Globus pallidus (tissue), 1 donor: ENCODE measurements at places on chromosomes 5 and 9.

DNA sequence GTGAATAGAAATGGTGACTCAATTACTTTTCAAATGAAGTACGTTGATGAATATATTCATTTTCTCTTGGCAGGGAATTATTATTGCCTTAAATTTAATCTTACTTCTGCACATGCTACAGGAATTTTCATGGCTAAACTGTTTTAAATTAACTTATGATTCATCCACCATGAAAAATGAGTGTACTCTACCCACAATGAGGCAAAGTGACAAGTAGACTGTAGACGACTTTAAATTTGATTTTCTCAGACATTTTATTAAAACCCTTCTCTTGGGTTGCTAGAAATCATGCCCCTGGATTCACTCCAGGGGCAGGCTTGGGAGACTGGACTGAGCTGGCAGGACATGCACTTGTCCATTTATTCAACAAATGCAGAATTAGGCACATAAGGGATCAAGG, 23.5 kb upstream of the ERAP2 start:
- DNase-seq, result no peak

- DNase-seq, result peak; percentile 79
Observed at GRCh38 chr9:115142517-115143270, 24.7 kb upstream of the TNC start.

DNA sequence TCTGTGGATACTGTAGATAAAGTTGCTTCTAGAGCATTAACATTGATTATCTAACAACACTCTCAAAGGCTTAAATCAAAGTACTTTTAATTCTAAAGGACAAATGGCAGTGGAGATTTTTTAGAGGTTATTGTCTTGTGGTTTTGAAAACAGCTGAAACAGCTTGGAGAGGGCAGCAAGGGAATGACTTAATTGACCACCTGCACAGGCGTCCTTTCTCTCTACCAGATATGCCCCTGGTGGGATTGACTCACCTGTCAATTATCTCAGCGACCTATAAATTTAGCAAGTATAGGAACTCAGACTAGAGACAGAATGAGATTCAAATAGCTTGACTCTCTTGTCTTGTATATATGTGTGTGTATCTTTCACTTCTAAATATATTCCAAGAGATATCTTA, 13.5 kb downstream of the ARL14EPL start:
- no peak for DNase-seq

DNA sequence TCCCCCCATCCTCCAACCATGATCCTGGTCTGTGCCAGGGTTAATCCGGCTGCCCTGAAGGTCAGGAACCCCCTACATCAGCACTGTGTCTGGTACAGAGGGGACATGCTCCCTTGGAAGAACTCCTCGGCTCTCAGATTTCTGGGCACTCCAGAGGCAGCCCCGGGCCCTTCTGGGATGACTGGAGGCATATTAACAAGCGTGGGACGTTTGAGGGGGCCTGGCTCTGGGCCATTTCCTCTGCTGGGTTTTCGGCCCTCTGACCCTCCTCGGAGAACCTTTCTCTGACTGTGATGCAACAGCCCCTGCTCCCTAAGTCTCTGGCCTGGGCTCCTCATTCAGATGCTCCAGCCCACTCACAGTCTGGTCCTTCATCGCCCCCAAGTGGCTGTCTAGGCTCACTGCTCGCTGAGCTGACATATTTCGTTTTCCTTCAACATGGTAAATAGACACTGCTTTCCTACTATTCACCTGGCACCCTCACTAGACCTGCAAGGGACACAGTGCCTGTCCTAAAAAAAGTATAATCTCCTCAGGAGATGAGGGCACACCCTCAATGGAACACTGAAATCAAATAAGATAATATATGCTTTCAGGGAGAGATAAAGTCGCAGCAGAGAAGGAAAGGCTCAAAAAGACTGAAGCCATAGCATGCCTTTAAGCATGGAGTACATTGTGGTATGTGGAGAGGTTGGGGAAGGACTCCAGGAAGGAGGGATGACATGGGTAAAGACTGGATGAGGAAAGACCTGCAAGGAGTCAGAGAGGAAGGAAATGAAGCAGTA, 404.7 kb upstream of the TRPC7 start:
- peak; percentile 58 for DNase-seq

GRCh38 chr9:128917151-128917849, 3.5 kb upstream of the PHYHD1 start:
- peak; percentile 73 for DNase-seq

DNA sequence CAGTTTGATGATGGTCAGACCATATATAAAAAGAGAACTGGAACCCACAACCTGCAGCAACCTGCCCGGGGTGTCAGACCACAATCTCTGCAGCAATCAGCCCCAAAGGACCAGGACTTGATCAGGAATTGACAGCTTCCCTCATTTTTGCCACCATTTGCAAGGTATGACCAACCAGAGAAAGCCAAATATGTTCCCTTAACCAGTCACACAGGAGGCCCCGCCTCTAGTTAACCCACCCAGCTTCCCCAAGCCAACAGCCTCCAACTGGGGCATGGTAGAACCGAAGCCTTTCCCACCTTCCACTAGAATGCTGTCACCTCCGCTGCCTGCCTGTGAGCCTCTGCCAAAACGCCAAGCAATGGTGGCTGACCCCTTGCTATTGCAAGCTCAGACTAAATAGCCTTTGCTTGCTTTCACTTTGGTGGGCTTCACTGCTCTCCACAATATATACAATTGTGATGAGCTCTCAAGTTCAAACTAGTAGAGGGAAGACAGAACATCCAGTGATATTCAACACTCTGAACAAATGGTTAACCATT, 86.3 kb downstream of the AK8 start:
- DNase-seq, result no peak

DNA sequence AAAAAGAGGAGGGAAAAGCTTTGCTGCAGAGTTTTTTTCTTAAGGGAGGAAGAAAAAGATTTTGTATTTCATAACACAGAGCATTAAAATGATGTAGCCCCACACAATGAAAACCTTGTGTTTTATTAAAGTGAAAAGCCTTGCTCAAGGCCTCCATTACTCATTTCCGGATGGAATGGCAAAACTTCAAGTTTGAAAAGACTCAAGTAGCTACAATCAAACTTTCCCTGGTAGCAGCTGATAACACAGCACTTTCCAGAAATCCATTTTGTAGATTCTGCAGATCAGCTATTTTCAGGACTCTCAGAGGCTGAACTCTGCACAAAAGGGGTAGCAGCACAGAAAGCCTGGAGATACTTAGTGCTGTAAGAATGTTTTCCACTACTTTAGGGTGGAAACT, 374.8 kb downstream of the NFIB start:
- DNase-seq, result no peak

DNA sequence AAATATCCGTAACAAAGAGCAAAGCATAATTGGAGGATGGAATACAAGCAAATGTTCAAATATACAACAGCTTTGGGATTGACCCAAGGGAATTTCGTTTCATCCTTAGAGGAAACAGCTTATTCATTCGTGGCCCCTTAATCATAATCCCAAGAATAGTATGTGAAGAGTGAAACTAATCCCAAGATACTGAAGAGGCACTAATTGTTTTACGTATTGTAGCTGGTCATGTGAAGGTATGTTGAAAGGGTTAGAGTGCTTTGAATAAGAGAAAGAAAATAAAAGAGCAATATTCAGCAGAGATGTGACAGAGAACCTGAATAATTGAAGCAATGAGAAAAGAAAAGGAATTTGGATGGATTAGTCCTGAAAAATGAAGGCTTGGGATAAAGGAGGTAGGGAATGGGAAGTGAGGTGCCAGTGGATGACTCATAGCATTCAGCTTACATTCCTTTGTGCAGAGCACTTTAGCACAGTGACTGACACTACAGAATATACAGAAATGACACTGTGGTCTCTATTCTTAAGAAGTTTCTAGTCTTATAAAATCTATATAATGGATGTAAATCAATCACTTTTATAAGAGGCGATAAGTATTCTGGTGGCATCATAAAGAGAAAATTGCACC, 221.9 kb downstream of the TLR4 start:
- DNase-seq, result no peak

DNA sequence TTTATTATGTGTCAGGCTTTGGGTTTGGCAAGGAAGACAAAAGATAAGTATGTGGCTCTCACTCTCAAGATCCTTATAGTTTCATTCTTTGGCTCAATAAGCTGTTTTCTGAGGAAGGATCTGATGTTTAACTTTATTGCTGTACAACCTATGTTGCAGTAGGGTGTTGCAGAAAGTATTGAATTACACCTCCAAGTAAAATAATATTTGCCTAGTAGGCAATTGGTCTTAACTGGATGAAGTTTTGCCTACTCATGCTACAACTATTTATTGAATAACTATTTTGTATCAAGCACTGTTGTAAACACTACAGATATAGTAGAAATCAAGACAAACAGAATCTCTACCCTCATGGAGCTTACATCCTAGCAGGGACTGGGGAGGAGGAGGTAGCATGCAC, 169.7 kb downstream of the TAF11L14 start:
- DNase-seq, result no peak

DNA sequence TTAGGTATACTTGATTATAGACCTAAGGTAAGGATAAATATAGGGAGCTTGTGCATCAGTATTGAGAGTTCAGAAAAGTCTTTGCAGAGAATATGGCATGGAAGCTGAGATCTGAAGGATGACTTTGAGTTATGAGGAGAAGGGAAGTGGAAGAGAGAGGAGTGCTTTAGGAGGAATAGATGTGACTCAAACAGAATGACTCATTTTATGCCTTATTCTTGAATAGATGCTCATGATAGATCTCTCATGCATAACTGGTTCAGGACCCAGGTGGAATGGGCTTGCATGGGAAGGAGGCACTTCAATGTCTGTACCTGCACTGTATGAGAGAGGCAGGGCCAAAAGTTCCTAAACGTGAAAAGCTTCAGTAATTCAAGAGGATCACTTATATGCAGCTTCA, 103.3 kb downstream of the CWC27 start:
- DNase-seq, result no peak

GRCh38 chr9:69549310-69550202, 122.6 kb downstream of the APBA1 start:
- peak; percentile 61 for DNase-seq

GRCh38 chr5:147547730-147548129, 37.9 kb upstream of the DPYSL3 start:
- DNase-seq, result no peak

GRCh38 chr5:1488882-1489680, 34.7 kb downstream of the LPCAT1 start:
- DNase-seq, result no peak

DNA sequence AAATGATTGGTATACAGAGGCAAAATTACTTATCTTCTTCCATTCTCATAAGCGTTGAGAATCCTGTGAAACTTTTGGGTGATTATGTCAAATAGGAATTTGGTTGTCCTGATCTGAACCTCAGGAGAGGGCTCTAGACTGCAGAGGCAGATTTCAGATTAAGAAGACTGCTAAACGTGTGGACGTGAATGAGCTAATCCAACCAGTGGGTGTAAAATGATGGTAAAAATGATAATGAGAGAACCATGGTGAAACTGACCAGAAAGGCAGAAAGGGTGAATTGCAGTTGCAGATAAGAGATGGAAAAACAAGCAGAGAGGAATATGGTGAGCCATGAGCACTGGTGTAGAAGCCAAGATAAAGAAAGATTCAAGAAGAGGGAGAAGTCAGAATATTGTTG, 1200.2 kb upstream of the CDH6 start:
- DNase-seq, result no peak

GRCh38 chr5:29001666-29002065, 1963.3 kb upstream of the CDH9 start:
- no peak for DNase-seq

DNA sequence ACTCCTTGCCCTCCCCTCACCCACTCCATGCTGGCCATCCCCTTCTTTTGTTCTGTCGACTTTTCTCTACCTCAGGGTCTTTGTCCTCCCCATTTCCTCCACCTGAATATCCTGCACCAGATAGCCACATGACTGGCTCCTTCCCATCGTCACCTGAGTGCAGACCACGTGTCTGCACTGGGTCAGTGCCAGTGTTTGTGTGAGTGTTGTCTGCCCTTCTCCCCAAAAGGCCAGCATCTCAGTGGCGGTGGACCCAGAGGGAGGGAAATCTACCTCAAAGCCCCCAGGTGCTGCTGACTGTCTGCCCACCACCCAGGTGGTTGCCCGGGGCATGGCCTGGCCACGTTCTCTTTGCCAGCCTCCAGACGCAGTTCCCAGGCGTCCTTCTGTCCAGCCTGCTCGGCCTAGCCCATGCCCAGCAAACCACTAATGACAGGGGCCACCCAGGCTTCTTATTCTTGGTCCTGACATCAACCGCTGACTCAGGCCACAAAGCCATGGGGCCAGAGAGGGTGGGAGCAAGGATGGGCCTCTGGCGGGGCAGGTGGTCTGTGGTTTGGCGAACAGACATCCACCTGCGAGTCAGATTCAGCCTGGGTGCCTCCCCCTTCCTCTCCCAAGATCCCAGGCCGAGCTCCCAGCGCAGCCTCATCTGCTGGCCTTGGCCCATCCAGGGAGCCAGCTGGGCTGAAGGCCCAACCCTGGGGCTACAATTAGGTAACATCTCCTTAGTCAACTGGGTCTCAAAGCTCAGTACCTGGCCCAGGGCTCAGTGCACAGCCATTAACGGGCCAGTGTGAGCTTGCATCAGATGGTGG, 5.5 kb upstream of the NINJ1 start:
- DNase-seq, result no peak

DNA sequence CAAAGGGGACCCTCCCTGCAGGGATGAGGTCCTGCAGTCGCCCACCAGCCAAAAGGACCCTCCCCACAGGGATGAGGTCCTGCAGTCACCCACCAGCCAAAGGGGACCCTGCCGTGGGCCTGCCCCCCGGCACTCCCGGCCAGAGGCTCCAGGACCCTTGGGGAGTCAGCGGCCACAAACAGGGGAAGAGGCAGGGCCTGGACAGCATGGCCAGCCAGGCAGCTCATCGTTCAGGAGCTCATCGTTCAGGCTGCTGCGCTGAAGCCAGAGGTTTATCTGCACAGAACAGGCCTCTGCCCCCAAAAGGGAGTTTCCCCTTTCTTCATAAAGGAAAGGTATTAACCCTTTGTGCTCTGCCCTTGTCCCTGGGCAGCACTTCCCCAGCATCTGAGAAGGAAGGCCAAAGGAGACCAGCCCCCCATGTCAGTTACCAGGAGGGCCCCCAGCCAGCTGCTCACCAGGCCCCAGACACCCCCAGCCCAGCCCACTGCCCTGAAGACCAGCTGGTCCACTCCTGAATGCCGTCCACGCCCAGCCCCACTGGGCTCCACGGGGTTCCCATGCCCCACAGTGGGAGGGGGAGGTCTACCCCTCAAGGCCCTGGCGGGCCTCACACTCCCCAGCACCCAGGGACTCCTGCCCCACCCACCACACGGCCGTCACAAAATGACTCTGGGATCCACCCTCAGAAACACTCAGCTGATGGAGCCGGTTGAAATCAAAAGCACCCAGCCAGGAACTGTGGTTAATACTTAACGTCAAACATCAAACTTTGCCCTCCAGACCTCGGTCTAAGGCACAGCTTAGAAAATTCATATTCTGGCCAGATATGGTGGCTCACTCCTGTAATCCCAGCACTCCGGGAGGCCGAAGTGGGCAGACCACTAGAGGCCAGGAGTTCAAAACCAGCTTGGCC, 6.3 kb downstream of the SLC12A7 start:
- DNase-seq, result no peak

DNA sequence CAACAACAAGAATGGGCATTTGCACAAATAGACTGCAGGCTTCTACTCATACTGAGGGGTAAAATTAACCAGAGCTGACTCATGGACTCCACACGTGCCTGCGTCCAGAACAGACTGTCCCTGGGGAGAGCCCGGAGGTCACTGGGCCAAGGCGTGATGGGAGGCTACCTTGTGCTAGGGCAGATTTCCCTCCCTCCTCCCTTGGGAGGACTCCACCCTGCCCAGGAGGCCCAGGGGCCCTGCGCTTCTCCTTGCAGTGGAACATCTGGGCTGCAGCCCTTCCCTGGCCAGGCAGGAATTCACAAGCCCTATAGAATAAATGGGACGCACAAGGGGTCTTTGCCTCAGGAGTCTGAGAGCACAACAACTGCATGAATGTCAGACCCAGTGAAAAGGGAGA, 35.6 kb downstream of the IRX2 start:
- no peak for DNase-seq

- no peak for DNase-seq
Observed at GRCh38 chr5:38598994-38599617, 42.7 kb upstream of the LIFR start.
